AG04450 (cell line): ENCODE measurements at places on chromosomes 1 and 21.

- no peak for DNase-seq
Observed at GRCh38 chr1:157984469-157984868, 9.0 kb upstream of the KIRREL1 start.

DNA sequence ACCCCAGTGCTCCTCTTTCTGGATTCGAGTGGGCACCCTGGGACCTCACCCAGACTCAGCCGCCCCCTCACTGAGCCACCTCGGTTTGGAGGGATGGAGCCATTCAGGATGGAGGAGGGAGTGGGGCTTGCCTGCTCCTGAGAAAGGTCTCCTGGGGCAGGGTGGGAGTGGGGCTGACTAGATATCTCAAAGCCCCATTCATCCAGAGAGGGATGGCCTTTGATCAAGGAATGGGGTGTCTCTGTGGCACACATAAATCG lies 10.1 kb upstream of the SPSB1 start:
- no peak for DNase-seq

- no peak for DNase-seq
Observed at GRCh38 chr1:245416781-245417180, 262.0 kb downstream of the KIF26B start.

GRCh38 chr1:208047975-208048374 lies 137.1 kb upstream of the CD34 start:
- DNase-seq = no peak

DNA sequence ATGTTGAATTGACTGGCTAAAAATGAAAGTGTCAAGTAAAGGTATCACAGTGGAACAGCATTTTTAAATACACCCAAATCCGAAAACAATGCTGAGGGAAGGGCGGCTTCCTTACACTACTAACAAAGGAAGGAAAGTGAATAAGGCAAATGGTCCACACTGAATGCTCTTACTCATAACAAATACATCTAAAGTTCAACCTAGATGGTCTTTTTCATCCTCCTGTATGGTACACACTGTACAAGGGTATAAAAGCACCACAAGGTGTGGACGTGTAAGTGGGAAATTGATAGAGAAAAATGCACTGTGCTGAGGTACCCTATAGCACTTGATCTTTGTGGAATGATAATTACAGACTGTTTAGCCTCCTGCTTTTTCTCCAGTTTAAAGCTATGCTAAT lies 7.1 kb upstream of the PALMD start:
- no peak for DNase-seq

DNA sequence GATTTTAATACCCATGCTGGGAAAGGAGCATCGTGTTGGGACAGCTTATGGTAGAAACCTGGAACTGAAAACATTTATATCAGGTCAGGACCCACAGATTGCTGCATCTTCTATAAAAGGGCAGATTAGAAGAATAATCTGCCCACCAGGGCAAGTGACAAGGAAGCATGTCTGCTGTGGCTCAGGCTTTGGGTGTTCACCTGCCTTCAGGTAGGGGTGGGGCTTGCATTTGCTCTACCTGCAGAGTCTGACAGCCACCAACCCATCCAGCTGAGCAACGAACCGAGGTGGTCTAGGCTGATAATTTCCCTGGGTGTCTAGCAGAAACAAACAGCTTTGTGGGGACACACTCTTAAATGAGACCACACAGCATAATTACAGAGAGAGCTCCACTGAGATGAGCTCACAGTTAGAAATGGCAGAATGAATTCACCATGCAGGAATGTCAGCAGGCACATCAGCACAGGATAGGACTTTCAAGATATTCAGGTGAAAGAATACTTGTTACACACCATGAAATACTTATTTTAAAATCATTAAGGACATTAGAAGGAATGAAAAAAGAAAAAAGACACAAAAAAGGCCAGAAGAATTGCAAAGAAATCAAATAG lies 36.1 kb upstream of the B3GALT5 start:
- no peak for DNase-seq

DNA sequence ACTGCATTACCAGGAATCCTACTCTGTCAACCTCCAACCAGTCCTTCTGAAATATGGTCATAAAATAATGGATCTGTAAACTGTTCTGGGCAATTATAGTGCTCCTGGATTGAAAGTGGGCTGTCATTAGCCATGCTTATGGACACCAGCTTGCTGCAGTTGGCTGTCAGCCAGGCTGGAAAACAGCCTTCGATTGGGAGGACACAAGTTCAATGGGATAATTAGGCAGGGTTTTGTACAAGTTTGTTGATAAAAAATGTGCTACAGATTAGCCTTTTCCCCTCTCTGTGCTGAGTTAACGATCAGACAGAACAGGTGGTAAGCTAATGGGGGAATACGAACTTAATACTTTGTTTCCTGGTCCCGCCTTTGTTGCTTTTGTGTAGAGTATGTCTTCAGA lies 413.9 kb downstream of the DUSP10 start:
- no peak for DNase-seq

- DNase-seq = peak; percentile 59
Observed at GRCh38 chr1:21368515-21369289, 71.2 kb upstream of the NBPF3 start.

DNA sequence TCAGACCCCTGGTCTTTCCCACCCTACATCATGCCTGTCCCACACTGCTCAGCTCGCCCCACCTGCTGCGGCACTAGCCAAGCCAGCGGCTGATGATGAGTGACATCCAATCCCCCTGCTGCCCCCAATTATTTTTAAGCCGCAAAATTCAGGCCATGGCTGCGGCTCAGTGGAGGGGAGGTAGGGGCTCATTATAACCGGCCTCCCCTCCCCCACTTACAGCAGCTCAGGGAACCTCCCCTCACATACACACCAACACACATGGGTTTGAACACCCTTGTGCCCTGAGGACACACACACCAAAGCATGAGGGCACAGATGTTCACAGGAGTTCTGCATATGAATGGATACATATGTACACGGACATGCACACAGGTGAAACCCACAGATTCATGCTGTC lies 5.3 kb downstream of the ADGRB2 start:
- no peak for DNase-seq

GRCh38 chr1:230068952-230069684 lies 2.1 kb downstream of the GALNT2 start:
- DNase-seq = no peak

DNA sequence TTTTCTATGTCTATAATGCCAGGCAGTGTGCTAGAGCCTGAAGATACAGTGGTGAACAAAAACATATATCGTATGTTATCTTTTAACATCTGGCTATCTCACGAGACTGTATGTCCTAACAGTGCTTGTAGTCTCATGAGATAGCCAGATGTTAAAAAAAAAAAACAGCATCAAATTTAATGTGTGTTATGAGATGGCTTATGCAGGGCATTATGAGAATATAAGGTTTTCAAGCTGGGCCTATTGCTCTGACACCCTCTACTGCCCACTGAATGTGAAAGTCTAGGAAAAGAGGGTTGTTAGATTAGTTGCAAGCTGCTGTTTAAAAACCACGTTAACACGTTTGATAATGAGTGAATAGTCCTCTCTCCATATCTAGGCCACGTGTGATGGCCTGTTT lies 109.8 kb downstream of the CACHD1 start:
- DNase-seq = no peak

DNA sequence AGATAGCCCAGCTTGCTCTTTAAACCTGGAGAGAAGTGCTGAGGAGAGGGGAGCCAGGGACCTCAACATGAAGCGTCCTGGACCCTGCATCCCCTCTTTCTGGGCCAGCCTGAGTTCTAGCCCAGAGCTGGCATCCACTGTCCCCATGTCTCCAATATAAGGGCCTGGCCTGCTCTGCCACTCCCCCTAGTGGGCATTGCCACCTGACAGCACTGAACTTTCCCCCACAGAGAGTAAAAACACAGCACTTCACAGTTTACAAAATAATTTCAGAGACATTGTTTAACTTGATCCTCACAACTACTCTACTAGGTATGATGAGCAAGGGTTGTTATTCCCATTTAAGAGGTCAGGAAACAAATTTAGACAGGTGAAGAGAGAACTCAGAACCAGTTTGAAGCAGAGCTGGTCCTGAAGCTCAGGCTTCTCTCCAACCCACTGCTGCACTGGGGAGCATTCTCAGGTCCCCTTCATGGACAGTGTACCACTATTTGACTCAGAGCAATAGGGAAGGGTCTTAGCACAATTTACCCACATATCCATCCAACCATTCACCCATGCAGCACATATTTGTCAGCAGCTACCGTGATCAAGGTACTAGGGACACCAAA lies 151.2 kb downstream of the DMRTA2 start:
- DNase-seq = no peak

DNA sequence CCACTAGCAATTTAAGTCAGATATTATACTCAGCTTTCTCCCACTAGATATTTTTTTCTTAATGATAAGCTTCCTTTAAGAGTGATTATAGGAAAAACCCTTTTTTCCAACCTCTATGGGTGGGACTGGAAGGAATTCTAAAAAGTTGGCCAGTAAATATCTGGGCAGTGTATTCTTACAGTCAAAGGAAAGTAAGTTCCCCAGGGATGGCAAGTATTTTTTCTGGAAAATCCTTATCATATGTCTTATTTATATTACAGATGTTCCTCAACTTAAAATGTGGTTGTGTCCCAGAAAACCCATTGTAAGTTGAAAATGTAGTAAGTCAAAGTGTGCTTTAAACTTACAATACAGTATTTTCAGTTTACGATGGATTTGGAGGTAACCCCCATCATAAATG lies 29.2 kb downstream of the CMPK1 start:
- DNase-seq = no peak

- DNase-seq = no peak
Observed at GRCh38 chr1:176566004-176566975, 103.3 kb downstream of the PAPPA2 start.

- DNase-seq = no peak
Observed at GRCh38 chr1:156933136-156933535, 12.7 kb downstream of the LRRC71 start.

GRCh38 chr1:85360730-85361493 lies 84.5 kb upstream of the BCL10 start:
- DNase-seq = peak; percentile 36

GRCh38 chr1:181064702-181065101 lies 23.8 kb upstream of the IER5 start:
- DNase-seq = no peak
